CD4-positive, alpha-beta T cell treated with Interleukin-4 for 4 hours (primary cell): ENCODE measurements at places on chromosomes 12 and 14.

- DNase-seq, result no peak
Measured at GRCh38 chr12:64699504-64700115, 59.6 kb downstream of the GNS start.

DNA sequence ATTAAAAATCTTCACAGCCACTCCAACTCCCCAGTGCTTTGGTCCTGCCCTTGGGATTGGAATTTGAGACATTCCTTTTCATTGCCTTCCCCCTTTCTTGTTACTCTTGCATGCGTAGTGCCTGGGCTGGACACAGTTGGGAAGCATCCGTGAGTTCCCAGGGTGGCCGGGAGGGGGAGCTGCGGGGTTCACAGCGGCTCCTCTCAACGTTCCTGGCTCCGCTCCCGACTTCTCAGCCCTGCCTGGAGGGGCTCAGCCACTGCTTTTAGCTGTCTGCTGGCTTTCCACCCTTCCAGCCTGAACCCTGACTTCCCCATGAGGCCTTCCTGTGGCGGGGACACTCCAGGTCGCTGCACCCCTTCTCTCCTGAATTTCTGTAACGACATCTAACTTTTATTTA lies 3.2 kb downstream of the TEX52 start:
- peak; percentile 21 for DNase-seq

DNA sequence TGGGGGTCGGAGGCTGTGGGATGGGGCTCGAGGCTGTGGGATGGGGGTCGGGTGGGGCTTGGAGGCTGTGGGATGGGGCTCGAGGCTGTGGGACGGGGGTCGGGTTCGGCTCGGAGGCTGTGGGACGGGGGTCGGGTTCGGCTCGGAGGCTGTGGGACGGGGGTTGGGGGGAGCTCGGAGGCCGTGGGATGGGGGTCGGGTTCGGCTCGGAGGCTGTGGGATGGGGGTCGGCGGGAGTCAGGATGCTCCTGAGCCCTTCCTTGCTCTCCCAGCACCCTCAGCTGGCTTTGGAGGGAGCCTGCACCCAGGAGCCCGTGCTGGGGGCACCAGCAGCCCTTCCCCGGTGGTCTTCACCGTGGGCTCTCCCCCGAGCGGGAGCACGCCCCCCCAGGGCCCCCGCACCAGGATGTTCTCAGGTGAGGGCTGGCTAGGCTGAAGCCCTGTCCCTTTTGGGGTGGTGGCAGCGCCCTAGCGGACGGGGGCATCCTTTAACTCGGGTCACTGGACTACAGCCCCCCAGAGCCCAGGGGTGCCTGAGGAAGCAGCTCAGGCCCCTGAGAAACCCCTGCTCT lies 11.9 kb upstream of the PUS1 start:
- DNase-seq, result no peak

GRCh38 chr12:93804392-93805179 lies 127.4 kb downstream of the CRADD start:
- no peak for DNase-seq

DNA sequence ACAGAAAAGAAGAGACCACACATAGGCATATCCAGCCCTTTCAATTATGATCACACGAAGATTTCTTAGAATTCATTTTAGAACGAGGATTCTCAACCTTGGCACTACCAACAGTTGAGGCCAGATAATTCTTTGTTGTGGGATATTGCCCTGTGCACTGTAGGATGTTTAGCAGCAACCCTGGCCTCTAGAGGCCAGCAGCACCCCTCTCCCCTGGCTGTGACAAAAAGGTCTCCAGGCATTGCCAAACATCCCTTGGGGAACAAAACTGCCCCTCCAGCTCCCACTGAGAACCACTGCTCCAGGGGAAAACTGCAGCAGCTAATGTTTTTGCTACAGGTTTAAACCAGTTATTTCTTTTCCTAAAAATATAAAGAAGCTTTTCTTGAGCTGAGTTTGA lies 7.1 kb downstream of the NT5DC3 start:
- no peak for DNase-seq

DNA sequence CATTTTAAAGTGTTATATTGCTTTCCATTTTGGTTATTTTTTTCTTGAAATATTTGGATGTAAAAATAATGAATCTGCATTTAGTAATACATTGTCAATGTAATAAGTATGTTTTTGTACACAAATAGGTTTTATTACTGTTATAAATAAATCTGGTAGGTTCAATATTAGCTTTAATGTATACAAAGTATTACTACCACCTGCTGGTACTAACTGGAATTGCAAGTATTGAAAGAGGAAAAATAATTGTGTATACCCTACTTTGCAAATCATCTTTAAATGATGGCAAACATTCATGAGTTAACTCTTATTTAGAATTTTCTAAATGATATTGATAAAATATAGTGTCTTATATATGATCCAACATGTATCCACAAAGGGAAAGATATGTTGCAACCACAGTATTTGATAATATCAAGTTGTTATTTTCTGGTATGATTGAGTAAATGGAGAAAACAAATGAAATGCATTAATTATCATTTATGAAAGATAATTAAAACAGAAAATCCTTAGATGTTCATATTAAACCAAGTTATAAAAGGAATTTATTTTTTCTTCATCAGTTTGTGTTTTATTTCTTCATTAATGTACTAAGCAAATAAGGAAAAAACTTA lies 3.2 kb downstream of the OR4K2 start:
- DNase-seq, result peak; percentile 24

- DNase-seq, result no peak
Measured at GRCh38 chr12:130418251-130418650, 80.6 kb downstream of the PIWIL1 start.

DNA sequence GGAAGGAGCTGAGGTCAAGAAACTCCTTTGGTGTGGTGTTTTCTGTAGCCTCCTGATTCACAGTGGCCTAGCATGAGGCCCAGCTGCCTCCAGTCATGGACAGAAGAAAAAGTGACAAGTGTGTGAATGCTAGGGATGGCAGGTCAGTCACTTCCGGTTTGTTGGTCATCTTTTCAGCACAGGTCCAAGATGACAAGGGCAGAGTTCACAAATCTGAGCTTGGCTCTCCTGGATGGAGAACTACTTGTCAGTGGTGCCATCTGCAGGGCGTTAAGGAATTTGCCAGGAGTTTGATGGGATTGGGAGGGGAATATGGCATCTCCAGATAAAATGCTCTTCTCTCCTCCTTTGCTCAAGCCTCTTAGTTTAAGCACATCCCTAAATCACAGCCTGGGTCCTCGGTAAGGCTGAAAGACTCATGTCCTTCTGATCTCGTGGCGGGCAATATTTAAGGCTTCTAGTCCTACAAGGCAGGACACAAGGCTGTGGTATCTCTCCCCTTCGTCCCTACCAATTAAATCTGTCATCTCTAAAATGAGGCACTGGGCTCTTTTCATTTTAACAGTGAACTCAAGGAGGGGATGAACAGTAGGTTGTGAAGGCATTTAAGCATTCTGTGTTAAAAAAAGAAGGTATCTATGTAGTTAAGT lies 10.0 kb downstream of the TUBA1B start:
- DNase-seq, result no peak

GRCh38 chr14:67940486-67941455 lies 121.2 kb downstream of the RAD51B start:
- DNase-seq, result no peak

GRCh38 chr12:132279184-132279889 lies 50.1 kb downstream of the GALNT9 start:
- no peak for DNase-seq

GRCh38 chr12:12922978-12923377 lies 29.0 kb downstream of the GPRC5D start:
- DNase-seq, result no peak

- DNase-seq, result no peak
Measured at GRCh38 chr14:21100931-21101330, at the start of gene TMEM253. Gene TMEM253, plus strand, starts transcription at chr14:21101066. Its CDS starts 278 bp downstream, at chr14:21101344.

GRCh38 chr12:80925237-80925636 lies 12.5 kb downstream of the LIN7A start:
- no peak for DNase-seq

DNA sequence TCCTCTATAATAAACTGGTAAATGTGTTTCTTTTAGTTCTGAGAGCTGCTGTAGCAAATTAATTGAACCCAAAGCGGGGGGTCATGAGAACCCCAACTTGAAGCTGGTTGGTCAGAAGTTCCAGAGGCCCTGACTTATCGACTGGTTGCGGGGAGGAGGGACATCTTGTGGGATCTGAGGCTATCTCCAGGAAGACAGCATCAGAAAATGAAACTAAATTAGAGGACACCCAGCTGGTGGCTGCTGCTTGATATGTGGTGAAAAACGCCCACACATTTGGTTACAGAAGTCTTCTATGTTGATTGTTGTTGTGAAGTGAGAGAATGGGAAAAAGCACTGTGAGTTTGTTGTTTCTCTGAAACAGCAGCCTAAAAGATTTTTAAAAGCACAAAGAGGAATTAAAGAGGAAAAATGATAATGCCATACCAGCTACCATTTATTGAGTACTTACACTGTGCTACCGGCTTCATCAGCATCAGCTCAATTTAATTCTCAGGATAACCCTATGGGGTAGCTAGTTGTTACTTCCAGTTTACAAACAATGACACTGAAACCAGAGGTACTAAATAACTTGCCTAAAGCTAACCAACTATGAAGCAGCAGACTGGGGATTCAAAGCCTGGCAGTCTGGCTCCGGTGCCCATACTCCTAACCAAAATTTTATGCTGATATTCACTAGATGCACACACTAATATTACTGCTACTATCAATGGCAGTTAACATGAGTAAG lies 24.3 kb downstream of the DDX24 start:
- peak; percentile 37 for DNase-seq

GRCh38 chr14:92994131-92994676 lies 71.3 kb downstream of the CHGA start:
- DNase-seq, result no peak

DNA sequence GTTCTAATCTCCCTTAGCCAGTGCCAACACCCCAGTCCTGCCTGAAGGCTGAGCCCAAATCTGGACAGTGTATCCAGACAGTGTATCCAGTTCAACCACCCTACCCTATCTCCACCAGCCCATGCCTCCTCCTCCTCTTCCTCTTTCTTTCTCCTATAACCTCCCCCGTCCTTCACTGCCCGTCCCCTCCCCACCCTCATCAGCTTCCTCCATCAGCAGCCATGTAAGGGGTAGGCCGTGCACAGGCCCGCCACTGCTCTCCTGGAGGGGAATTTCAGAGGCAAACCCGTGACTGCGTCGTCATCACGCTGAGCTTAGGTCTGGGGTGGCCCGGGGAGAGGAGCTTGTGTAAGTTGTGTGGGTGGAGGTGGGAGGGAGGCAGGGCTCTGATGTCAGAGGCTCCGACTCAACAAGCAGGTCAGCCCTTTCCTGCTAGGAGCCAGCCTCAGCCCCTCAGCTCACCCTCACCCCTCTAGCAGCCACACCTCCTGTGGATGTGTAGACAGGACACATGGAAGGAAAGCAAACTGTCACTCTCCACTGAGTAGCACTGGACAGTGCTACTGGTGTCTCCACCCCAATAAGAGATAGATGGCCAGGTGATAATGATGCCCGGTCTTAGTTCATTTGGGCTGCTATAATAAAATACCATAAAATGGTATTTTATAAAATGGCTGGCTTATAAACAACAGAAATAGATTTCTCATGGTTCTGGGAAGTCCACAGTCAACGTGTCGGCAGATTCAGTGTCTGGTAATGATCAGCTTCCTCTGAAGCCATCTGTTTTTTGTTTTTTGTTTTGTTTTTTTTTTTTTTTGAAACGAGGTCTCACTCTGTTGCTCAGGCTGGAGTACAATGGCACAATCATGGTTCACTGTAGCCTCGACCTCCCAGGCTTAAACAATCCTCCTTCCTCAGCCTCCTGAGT lies 50.5 kb downstream of the IRF2BPL start:
- DNase-seq, result peak; percentile 85

- no peak for DNase-seq
Measured at GRCh38 chr14:76022991-76023390, 37.4 kb downstream of the IFT43 start.

DNA sequence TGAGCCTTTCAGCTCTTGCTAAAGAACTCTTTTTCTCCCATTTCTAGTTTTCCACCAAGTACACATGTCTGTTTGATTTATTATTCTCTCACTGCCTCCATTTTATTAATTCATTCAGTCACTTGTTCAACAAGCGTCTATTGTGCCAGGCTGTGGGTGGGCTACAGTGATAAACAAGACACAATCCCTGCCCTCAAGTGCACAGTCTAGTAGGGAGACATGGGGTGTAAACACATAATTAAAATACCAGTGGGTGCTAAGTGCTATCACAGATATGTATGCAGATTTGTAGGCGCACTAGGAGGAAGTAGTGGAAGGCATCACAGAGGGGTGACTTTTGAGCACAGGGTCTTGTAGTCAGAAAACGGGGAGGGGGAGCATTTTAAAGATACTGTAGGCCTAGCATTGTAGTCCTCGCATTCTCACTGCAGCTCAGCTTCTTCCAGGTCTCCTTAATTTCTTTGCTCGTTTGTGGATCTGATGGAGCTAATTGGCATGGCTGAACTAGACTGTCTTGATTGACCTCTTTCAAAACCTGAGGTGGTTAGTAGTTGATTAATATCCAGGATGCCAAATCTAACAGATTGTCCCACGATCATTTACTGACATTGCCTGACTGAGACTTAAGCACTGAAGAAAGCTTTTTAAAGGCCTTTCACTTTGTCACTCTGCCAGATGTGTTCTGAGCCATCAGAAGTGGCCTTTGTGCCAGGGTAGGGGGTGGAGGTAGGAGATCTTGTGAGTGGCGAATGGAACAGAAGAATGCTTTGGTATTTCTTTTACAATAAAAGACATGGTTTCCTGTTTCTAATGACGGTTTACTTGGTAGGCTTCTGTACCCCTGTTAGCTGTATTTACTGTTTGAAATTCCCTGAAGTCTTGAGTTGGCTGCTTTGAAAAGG lies 116.9 kb downstream of the DIP2B start:
- DNase-seq, result no peak

DNA sequence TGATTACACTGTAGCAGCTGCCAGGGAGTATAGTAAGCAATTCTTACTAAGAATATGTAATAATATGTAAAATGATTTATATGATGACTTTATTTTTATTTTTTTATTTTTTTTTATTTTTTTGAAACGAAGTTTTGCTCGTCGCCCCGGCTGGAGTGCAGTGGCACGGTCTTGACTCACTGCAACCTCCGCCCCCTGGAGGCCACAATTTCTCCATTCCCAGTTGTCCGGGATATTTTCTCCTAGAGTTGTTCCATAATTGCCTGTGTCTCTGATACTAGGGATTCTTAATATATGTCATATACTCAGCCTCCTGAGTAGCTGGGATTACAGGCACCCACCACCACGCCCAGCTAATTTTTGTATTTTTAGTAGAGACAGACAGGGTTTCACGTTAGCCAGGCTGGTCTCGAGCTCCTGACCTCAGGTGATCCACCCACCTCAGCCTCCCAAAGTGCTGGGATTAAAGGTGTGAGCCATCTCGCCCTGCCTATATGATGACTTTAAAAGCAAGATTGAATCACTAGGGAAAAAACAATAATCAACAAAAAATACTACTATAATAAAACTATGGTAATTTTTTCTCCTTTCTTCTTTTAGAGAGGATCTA lies 12.2 kb upstream of the ITPR2 start:
- no peak for DNase-seq

GRCh38 chr12:124518051-124518932 lies 49.1 kb downstream of the NCOR2 start:
- no peak for DNase-seq

DNA sequence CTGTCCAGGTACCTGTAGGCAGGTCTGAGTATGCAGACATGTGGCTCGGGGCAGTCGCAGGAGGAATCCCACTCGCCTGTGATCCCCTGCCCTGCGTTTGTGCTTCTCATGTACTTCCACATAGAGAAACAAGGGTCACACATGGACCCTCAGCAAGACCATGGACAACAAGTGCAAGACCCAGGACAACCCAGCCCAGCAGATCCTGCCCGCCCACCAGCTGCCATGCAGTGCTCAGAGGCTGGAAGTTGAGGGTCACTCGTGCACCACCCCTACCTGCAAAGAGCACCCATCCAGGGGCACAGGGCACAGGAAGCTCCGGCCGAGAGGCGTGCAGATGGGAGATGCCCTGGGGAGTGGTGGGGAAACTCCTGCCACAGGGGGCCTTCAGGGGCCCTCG lies 67.5 kb upstream of the C14orf180 start:
- DNase-seq, result no peak
